CD4-positive, alpha-beta T cell treated with Interleukin-1 beta for 1 hour (primary cell): ENCODE measurements at places on chromosomes 3 and 15.

- no peak for DNase-seq
Observed at GRCh38 chr3:143849854-143850549, 1.7 kb upstream of the SLC9A9 start.

GRCh38 chr15:38474155-38474757 lies 20.3 kb downstream of the FAM98B start:
- DNase-seq, result peak; percentile 47

GRCh38 chr15:88074386-88074785 lies 182.2 kb downstream of the NTRK3 start:
- no peak for DNase-seq

DNA sequence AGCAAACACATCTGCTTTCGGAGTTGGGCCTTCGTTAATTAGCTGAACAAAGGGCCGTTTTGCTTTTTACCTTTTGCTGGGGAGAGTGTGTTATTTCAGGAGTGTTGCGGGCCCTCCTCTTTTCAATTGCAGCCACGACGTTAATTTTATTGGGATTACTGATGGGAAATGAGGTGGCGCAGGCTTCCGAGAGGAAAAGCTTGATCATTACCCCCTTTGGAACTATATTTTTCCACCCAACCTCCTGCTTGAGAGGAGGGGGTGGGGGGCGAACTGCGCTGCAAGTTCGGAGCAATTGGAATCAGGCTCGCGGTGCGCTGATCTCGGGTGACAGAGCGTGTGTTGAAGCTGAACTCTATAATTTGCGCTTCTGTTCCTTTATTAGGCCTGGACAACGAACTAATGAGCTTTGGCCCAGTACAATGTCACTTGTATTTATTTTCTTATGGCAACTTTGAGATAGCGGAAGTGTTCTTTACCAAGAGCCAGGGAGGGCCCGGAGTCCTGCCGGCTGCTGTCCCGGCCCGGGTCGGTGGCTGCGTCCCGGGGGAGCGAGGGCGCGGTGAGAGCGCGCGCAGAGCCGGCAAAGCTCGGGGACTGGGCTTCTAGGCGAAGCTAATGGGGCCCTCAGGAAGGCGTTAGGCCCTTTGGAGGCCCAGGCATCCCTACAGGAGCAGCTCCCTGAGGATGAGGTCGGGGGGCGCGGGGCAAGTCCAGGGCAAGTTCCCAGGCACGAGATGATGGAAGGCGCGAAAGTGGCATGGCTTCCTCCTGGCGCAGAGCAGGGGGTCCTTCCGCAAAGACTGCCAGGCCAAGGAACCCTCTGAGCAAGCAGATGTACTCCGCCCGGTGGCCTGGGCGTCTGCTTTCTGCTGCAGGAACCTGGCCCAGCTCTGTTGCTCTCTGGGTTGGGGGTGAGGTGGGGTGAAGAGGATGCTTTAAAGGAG lies 12.9 kb downstream of the NR2F2 start:
- DNase-seq, result no peak

GRCh38 chr3:52896613-52897012 lies 735 bp downstream of the STIMATE start:
- DNase-seq, result no peak

DNA sequence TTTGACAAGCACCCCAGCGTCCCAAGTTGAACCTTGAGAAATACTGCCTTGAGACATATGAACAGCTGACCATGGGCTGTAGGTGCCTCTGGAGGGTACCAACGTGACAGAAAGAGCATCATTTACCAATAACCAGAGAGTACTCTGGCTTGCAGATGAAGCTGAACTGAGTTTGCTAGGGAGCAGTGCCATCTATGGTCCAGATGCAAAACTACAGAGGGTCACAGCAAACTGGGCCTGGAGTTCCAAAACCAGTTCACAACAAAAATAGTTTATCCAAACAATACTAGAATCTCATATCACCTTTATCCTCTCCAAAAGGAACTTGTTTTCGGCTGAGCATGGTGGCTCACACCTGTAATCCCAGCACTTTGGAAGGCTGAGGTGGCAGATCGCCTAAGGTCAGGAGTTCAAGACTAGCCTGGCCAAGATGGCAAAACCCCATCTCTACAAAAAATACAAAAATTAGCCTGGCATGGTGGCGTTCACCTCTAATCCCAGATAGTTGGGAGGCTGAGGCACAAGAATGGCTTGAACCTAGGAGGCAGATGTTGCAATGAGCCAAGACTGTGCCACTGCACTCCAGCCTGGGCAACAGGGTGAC lies 69.3 kb downstream of the CHAC1 start:
- DNase-seq, result peak; percentile 56

DNA sequence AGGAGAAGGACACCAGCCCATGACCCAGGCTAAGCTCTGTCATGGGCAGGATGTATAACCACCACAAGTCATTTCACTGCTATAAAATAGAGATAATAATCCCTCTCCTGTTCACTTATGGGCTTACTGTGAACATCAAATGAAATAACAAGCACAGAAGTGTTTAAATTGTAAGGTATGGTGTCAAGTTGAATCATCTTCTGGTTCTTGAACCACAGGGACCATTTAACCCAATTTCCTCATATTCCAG lies 44.3 kb upstream of the TLE3 start:
- no peak for DNase-seq

DNA sequence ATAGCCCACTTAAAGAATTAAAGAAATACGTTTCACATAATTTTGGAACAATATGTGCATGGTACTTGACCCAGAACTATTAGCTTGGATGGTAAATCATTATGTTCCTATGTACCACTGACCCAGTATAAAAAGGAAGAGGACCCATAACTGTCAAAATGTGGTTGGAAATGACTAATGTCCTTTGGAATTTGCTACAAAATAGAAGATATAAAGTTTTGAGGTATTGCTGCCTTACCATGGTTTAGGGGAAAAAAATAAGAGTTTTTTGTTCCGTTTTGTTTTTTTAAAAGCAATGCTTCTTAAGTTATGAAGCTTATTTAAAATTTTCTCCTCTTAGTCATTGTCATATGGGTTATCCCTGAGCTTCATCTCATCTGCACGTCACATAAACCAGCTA lies 15.8 kb upstream of the TFDP2 start:
- no peak for DNase-seq

DNA sequence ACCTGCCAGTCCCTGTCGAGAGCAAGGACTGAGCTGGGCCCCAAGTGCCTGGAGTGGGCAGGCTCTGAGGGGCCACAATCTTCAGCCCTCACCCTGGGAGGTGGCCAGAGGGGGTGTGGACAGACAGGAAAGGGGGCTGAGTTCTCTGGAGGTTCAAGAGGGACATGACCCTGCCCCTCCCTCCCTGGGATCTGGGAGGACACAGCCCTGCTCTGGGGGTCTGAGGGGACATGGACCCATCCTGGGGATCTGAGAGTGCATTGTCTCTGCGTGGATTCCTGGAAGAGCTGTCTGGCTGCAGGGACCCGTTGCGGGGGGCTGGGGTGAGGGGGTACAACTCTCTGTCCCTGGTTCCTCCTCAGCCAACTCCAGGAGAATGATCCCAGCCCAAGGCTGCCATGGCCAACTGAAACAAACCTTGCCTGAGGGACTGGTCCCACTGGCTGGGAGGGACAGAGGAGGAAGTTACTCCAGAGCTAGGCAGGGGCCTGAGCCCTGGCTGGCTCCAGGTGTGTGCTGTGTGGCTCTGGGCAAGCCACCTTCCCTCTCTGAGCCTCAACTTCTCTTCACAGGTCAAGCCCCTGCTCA lies 29.0 kb downstream of the PTH1R start:
- DNase-seq, result no peak

DNA sequence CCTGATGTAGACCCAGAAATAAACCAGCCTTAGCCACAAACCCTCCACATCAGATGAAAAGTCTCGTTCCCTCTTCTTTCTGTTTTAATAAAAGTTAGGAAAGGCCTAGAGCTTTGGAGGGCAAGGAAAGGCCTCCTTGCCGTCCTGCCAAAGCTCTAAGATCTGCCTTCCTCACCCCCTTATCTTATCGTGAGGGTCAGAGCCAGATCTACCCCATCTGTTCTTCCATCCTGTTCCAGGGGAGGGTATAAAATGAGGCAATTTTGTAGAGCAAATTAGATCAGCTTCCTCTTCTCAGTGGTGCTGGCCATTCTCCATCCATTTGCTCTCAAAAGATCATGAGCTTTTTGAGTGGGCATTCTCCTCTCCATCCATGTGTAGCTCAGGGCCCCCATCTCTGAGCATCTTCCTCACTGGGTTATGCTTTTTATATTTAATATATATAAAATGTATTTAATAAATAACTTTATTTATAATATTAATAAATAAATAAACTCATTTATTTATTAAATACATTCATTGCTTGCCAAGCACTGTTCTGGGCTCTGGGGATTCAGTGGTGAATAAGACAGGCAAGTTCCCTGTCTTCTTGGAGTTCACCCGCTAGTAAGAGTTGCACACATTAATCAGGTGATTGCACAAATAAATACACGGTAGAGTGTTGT lies 2.0 kb upstream of the SLC24A1 start:
- DNase-seq, result no peak

GRCh38 chr3:137008976-137009375 lies 51.2 kb downstream of the IL20RB start:
- no peak for DNase-seq

DNA sequence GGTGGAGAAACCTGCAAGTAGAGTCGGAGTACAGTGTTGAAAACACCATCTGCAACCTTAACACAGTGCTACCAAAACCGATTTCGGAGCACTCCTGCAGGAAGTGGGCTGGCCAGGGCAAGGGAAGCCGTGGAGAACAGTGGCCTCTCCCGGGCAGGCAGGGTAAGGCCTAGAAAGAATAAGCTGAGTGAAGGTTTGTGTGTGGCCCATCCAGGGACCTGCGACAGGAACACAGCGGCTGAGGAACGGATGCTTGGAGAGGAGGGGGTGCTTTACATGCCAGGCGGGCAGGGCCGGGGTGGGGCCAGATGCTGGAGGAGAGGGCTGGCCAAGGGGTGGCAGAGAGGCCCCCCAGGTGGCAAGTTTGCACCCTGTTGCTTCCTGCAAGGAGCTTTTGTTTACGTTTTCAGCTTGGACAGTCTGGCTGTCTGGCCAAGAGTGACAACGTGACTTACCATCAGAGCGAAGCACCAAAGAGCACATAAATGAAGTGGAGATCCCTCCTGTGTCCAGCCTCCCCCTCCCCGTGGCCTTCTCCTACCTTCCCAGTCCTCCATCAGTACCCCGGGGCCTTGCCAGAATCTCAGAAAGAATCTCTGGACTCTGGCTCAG lies 156.5 kb downstream of the PGPEP1L start:
- peak; percentile 71 for DNase-seq

GRCh38 chr15:83430441-83430840 lies 16.7 kb upstream of the SH3GL3 start:
- DNase-seq, result no peak

DNA sequence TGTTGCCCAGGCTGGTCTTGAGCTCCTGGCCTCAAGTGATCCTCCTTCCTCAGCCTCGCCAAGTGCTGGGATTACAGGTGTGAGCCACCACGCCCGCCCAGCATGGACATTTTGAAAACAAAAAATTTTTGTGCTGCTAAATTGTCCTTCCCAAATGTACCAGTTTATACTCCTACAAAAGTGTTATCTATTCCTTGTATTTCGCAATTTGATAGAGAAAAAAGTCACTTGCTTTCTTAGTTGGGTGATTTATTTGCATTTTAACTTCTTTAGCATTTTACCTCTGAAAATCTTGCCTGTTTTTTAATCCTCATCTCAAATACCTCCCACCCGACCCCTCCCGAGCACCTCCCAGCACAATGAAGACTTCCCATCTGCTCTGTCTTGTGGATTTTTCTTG lies 46.8 kb downstream of the PDE8A start:
- DNase-seq, result no peak

DNA sequence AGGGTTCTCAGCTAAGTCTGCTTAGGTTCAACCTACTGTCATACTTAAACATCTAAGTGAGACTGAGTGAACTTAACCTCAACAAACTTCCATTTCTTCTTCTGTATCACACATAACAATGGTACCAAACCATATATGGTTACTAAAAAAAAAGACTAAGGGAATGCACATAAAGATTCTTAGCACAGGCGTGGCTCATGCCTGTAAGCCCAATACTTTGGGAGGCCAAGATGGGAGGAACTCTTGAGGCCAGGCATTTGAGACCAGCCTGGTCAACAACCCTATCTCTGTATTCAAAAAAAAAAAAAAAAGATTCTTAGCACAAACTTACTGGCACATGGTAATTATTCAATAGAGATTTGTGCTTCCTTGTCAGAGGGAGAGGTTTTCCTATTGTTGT lies 57.9 kb downstream of the ACAP2 start:
- DNase-seq, result no peak

- no peak for DNase-seq
Observed at GRCh38 chr3:21859124-21860081, 108.4 kb upstream of the ZNF385D start.

GRCh38 chr3:50649451-50649931 lies 25.2 kb upstream of the DOCK3 start:
- no peak for DNase-seq

DNA sequence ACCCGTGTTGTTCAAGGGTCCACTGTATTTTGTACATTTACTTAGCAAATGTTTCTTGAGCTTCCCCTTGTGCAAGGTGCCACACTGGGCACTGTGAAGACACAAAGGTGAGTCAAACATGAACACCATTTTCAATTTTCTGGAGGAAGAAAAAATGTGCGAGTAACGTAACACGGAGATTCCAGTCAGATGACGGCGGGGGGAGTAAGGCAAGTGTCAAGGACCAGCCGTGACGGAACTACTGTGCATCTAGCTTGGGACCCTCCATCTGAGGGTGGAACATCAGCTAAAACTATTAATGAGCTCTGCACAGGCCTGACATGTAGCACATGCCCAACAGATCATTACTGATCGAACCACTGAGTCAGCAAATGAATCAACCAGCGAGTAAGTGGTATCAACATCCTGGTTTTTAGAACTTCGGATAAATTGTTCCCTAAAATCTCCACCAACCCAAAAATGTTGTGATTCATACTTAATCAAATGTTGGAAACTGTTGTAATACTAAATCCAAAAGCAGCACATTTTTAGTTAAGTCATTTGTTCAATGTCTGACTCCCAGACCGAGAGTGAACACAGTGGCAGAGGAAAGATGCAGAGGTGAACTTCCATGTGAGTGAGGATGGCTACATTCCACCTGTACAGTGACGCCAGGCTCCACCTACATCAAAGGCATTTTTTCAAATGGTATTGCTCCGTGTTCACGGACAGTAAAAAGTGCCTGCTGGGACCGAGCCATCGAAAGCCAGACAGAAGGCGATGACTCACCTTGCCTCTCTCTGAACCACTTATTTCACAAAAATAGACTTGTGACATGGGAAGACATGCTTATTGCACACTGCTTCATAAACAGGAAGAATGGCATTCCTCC lies 172.2 kb downstream of the ATP10A start:
- DNase-seq, result no peak

GRCh38 chr3:146154995-146155394 lies 6.0 kb downstream of the PLOD2 start:
- no peak for DNase-seq

- DNase-seq, result no peak
Observed at GRCh38 chr15:38401106-38401505, 52.8 kb upstream of the FAM98B start.
